ENCODE measurements at places on chromosomes 16 and 17.

- no peaks in the 10 kb centered on the region for H3K27me3 ChIP-seq
- no peak overlapping the region for H3K27ac ChIP-seq
- H3K36me3 ChIP-seq, result peaks cover 57% of the 10 kb centered on the region
- ATAC-seq, result no peak
- peaks cover 23% of the 10 kb centered on the region for H3K4me1 ChIP-seq
Observed at GRCh38 chr16:85085721-85086120, 26.6 kb downstream of the CIBAR2 start.

DNA sequence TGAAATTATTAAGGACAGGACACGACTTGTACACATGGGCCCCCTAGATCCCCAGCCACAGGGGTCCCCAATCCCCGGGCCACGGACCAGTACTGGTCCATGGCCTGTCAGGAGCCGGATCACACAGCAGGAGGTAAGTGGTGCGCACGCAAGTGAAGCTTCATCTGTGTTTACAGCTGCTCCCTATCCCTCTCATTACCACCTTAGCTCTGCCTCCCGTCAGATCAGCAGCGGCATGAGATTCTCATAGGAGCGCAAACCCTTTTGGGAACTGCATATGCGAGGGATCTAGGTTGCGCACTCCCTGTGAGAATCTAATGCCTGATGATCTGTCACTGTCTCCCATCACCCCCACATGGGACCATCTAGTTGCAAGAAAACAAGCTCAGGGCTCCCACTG, 137.8 kb upstream of the ZFHX3 start:
- H3K27me3 ChIP-seq, result peaks cover 13% of the 10 kb centered on the region
- no peaks in the 10 kb centered on the region for H3K4me1 ChIP-seq
- H3K36me3 ChIP-seq, result no peaks in the 10 kb centered on the region

DNA sequence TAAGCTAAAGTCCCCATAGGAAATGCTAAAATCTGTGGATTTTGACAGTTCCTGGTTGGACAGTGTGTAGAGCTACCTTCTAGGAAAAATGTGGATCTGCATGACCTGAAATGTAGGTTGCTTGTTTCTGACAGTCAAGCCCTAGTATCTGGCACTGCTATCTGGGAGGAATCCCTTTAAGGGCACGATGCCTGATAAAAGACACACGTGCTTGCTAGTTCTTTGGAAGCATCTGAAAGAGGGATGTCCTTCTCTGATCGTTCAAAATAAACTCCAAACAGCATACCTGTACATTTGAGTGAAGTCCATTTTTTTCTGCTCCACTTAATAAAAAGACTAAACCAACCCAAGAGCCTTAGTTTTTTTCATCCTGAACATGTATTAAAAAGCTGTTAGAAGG, 101.3 kb downstream of the CDK5R1 start:
- H3K27ac ChIP-seq, result no peak overlapping the region
- H3K4me1 ChIP-seq, result no peaks in the 10 kb centered on the region

GRCh38 chr17:19977293-19978208, at the start of gene AKAP10:
Gene AKAP10 (minus strand): TSS chr17:19977828. CDS start chr17:19977679, 149 bp downstream.
- peak; percentile 93 for ATAC-seq
- H3K36me3 ChIP-seq, result no peaks in the 10 kb centered on the region
- peak within 1 kb of the TSS; percentile 87 for H3K4me3 ChIP-seq
- peak within 1 kb of the TSS; percentile 90 for H3K27ac ChIP-seq
- H3K27me3 ChIP-seq, result no peaks in the 10 kb centered on the region

- ATAC-seq, result no peak
- no peak overlapping the region for H3K4me3 ChIP-seq
- H3K27ac ChIP-seq, result no peak overlapping the region
- peaks cover 98% of the 10 kb centered on the region for H3K36me3 ChIP-seq
- H3K27me3 ChIP-seq, result no peaks in the 10 kb centered on the region
Observed at GRCh38 chr17:4116516-4116915, 26.3 kb downstream of the ZZEF1 start.

GRCh38 chr17:66829883-66830282, 5.0 kb upstream of the CACNG5 start:
- no peak for ATAC-seq
- H3K4me3 ChIP-seq, result no peak overlapping the region
- H3K27me3 ChIP-seq, result peaks cover 64% of the 10 kb centered on the region
- no peak overlapping the region for H3K27ac ChIP-seq
- H3K4me1 ChIP-seq, result no peaks in the 10 kb centered on the region
- H3K36me3 ChIP-seq, result no peaks in the 10 kb centered on the region

- H3K27me3 ChIP-seq, result no peaks in the 10 kb centered on the region
- H3K36me3 ChIP-seq, result no peaks in the 10 kb centered on the region
- no peak for ATAC-seq
- peak overlapping the region; percentile 72 for H3K4me3 ChIP-seq
- H3K27ac ChIP-seq, result peak overlapping the region; percentile 64
Observed at GRCh38 chr17:44898768-44899073, 524 bp downstream of the EFTUD2 start.

DNA sequence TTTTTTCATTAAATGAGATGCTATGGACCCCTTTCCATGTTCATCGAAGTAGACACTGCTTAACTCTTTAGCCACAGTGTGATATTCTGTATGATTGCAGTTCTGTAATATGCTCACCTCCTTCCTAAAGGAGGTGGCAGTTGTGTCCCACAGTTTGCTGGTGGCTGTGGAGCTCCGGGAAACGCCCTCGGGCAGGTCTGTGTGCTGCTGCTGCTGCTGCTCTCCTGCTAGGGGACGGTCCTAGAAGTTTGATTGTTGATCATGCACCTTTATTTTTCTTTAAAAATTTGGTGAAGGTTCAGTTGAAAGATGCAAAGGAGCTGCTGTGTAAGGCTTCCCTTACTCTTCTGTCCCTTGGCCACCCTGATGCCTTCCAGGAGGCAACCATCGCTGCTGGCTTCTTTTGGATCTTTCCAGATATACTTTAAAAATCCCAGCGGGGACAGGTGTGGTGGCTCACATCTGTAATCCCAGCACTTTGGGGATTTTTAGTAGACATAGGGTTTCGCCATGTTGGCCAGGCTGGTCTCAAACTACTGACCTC, 8.4 kb upstream of the CLEC18A start:
- H3K4me1 ChIP-seq, result no peaks in the 10 kb centered on the region
- H3K4me3 ChIP-seq, result no peak overlapping the region
- H3K27me3 ChIP-seq, result no peaks in the 10 kb centered on the region
- no peak overlapping the region for H3K27ac ChIP-seq
- no peak for ATAC-seq
- peaks cover 36% of the 10 kb centered on the region for H3K36me3 ChIP-seq

GRCh38 chr16:82456683-82457082, 170.1 kb upstream of the CDH13 start:
- no peaks in the 10 kb centered on the region for H3K36me3 ChIP-seq
- peaks cover 7% of the 10 kb centered on the region for H3K27me3 ChIP-seq
- H3K4me3 ChIP-seq, result no peak overlapping the region
- no peak for ATAC-seq

GRCh38 chr17:80732268-80732667, 187.6 kb downstream of the RPTOR start:
- no peak overlapping the region for H3K27ac ChIP-seq
- H3K4me3 ChIP-seq, result no peak overlapping the region
- H3K4me1 ChIP-seq, result no peaks in the 10 kb centered on the region
- peaks cover 16% of the 10 kb centered on the region for H3K36me3 ChIP-seq
- ATAC-seq, result no peak
- no peaks in the 10 kb centered on the region for H3K27me3 ChIP-seq

DNA sequence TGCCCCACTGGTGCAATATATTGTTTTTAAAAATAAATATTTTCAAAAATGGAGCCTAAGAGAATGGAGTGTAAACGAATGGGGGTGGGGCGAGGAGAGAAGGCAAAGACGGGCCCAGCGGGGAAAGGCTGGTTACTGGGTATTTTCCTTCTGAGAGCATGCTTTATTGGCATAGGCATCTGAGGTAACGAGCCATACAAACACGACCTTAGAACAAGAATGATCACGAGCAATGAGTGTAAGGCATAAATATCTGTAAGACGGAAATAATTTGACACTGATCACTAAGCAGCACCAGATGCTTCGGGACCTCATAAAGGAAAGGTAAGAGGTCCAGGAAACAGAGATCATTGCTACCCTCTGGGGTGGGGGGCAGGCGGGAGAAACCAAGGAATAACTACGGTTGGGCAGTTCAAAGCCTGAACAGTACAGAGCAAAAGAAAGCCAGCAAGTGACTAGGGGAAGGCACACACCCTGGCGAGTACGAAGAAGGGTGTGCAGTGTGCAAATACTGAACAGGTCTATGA, 959 bp downstream of the SSH2 start:
- H3K36me3 ChIP-seq, result no peaks in the 10 kb centered on the region
- H3K27ac ChIP-seq, result peak overlapping the region; percentile 82
- H3K27me3 ChIP-seq, result no peaks in the 10 kb centered on the region

GRCh38 chr16:12158428-12158827, 181.9 kb downstream of the SNX29 start:
- no peaks in the 10 kb centered on the region for H3K4me1 ChIP-seq
- no peak overlapping the region for H3K27ac ChIP-seq
- no peak for ATAC-seq
- H3K36me3 ChIP-seq, result no peaks in the 10 kb centered on the region
- H3K27me3 ChIP-seq, result no peaks in the 10 kb centered on the region

GRCh38 chr17:16491131-16491702, 776 bp downstream of the LRRC75A start:
- H3K27me3 ChIP-seq, result no peaks in the 10 kb centered on the region
- H3K4me1 ChIP-seq, result peaks cover 12% of the 10 kb centered on the region
- peak overlapping the region; percentile 38 for H3K27ac ChIP-seq
- H3K36me3 ChIP-seq, result no peaks in the 10 kb centered on the region
- ATAC-seq, result no peak

GRCh38 chr16:65739518-65739917, 617.7 kb upstream of the CDH11 start:
- no peaks in the 10 kb centered on the region for H3K27me3 ChIP-seq
- H3K36me3 ChIP-seq, result no peaks in the 10 kb centered on the region
- H3K4me1 ChIP-seq, result no peaks in the 10 kb centered on the region
- ATAC-seq, result no peak

DNA sequence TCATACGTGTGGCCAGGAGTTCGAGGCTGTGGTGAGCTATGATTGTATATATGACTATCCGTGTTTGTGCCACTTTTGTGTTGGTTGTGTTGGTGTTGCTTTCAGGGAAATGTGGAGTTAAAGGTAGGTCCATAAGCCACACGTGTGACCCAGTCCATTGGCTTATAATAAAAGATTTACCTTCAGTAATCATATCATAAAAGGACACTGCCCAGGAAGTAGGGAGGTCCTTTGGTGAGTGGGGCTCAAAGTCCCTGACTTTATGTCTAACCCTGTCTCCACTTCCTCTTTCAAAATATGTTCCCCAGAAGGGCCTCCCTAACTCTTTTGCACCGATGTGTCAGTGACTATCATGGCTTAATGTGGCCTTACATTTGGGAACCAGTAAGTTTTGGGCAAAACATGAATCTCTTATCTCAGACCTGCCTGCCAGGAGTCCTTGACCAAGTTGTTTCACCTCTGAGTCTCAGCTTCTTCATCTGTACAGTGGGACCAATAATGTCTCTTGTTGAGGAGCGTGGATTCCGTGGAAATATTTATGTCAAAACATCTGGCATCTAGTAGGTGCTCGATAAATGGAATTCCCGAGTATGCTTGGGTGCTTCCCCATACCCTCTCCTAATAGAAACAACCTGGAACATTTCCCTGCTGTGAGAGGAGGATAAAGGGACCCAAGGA, 4.8 kb downstream of the TNP2 start:
- no peak for ATAC-seq
- no peak overlapping the region for H3K27ac ChIP-seq
- H3K4me3 ChIP-seq, result no peak overlapping the region
- no peaks in the 10 kb centered on the region for H3K36me3 ChIP-seq

- H3K4me3 ChIP-seq, result no peak overlapping the region
- H3K36me3 ChIP-seq, result no peaks in the 10 kb centered on the region
- no peaks in the 10 kb centered on the region for H3K27me3 ChIP-seq
- ATAC-seq, result no peak
Observed at GRCh38 chr17:57466017-57466471, 209.7 kb downstream of the MSI2 start.

DNA sequence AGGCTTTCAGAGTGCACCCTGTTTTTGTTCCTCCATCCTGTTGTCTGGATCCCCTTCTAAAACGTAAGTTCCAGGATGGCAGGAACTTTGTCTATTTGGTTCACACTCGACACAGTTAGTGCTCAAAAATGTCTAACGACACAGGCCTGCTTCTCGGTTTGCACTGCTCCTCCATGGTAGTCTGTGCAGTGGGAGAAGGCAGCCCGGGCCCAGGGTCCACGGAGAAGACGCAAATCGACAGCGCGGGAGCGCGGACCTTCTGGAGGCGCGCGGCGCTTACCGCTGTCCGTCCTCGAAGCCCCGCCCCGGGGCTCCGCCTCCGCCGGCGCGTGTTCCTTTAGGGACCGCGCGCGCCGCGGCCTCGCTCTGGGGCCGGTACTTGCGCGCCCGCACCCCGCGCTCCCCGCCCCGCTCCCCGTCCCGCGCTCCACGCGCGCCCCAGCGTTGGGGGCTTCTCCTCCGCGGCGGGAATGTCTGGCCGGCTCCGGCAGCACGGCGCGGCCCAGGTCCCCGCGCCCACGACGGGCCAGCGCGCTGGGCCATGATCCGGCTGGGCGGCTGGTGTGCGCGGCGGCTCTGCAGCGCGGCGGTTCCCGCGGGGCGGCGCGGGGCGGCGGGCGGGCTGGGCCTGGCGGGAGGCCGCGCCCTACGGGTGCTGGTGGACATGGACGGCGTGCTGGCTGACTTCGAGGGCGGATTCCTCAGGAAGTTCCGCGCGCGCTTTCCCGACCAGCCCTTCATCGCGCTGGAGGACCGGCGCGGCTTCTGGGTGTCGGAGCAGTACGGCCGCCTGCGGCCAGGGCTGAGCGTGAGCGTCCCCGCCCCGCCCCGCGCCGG, at the start of gene NT5M:
Gene NT5M, plus strand, starts transcription at position 364 of the 837 bp plus-strand sequence. Its CDS starts 178 bp downstream, at position 542.
- H3K4me1 ChIP-seq, result peaks cover 10% of the 10 kb centered on the region
- ATAC-seq, result peak; percentile 89
- H3K36me3 ChIP-seq, result no peaks in the 10 kb centered on the region
- H3K4me3 ChIP-seq, result peak within 1 kb of the TSS; percentile 72
- peak within 1 kb of the TSS; percentile 83 for H3K27ac ChIP-seq
- H3K27me3 ChIP-seq, result no peaks in the 10 kb centered on the region

Measured in gastroesophageal sphincter (tissue), 4 donors.